Suprapubic skin (tissue), 4 donors: ENCODE measurements at places on chromosomes 3 and 15.
A peak's percentile ranks its signal among the peaks of the same experiment; 100 is the strongest.

DNA sequence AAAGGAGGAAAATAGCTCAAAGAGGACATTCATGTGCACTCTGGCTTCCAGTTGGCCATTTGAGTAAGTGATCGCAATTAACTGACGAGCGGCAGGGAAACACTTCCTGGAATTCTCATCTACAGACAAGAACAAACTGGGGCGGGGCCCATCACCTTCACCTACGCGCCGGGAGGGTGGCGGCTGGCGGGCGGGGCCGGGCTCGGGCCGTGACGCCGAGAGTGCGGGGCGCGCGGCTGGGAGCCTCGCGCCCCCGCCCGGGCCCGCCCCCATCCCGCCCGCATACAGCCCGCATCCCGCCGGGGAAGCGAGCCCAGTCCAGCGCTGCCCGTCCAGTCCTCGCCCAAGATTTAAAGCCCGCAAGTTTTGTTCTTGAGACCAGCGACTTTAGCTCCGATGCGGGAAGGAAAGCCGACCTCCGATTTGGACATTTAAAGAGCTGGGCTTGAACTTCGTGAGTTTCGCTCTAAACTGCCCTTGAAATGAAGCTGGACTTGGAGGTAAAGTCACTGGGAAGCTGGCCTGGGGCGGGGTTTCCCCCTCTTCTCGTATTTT is at the start of gene B3GNT5:
B3GNT5 (plus strand) TSS at position 281 of the 555 bp plus-strand sequence. CDS start 16,546 bp downstream, outside the sequence.
- DNase-seq, result peak; percentile 87

DNA sequence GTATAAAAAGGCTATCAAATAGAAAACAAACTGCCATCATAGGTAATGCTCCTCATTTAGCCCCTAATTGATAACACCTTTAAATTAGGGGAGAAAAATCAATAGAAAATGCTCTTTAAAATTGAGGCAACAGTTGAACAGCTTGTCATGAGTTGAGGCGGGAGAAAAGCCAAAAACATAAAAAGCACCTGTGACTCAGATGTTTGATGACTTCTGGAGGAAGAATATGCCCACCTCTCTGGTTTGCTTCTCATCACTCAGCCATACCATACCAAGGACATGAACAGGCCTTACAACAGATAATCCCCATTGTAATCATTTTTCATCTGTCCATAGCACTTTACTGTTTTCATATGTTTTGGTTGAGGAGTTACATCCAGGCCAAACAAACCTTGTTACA is 246.0 kb downstream of the MYRIP start:
- DNase-seq, result no peak

- DNase-seq, result no peak
Measured at GRCh38 chr3:99286266-99286845, 352.0 kb upstream of the COL8A1 start.

- DNase-seq, result no peak
Measured at GRCh38 chr3:168216851-168217250, 121.1 kb upstream of the GOLIM4 start.

DNA sequence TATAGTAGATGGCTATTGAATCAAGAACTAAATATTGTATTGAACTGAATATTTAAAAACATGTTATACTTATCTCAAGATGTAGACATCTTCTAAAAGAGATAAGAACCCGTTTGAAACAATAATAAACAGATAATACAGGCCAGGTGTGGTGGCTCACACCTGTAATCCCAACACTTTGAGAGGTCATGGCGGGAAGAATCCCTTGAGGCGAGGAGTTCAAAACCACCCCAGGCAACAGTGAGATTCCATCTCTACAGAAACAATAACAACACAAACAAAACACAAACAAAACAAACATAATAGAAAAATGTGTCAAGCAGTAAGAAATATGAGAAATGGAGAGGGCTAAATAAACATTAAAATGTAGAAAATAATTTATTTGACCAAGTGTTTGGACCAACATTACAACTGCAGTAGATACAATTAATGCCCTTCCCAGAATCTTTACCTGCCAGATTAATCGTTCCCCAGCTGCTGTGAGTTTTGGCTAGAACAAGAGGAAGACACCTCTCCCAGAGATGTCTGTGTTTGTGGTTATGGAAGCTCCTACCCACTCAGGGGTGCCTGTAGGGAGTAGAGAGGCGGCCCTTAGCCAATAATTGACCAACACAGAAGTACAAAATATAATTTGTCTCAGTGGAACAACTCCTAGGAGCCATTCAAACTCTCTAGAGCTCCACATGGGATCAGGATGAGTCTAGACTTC is 111.9 kb upstream of the AGTR1 start:
- no peak for DNase-seq

DNA sequence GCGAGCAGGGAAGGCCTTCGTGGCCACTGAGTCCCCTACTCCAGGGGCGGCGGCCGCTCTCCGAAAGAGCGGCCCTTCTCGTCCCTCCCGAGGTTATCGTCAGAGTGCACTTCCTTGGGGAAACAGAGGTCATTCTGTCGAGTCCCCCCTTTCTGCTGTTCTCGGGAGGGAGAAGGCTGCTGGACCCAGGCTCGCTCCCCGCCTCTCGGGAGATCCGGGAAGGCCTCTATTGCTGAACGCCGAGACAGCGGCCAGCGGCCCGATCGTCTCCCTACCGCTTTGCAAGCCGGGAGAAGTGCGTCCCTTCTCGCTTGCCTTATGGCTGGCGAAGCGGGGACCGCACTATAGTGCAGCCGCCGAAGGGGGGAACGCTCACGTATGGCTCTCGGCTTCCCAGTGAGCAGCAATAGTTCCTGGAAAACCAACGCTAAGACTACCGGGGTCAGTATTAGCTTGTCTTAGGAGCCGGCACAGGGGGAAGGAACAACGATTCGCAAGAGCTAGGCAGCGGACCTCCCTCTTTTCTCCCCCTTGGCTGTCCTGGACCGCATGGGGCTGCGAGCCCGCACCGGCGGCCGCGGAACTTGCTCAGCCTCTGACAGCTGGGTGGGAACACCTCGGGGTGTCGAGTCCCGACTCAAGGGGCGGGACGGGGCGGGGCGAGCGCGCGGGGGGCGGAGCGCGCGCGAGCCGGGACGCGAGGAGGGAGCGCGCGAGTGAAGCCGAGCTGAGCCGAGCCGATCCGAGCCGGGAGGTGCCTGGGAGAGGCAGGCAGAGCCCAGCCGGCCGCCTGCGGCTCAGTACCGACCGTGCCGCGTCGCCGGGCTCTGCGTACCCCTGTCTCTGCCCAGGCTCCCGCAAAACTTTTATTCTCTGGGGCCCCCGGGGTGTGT is 930 bp upstream of the PPM1L start:
- peak; percentile 93 for DNase-seq

DNA sequence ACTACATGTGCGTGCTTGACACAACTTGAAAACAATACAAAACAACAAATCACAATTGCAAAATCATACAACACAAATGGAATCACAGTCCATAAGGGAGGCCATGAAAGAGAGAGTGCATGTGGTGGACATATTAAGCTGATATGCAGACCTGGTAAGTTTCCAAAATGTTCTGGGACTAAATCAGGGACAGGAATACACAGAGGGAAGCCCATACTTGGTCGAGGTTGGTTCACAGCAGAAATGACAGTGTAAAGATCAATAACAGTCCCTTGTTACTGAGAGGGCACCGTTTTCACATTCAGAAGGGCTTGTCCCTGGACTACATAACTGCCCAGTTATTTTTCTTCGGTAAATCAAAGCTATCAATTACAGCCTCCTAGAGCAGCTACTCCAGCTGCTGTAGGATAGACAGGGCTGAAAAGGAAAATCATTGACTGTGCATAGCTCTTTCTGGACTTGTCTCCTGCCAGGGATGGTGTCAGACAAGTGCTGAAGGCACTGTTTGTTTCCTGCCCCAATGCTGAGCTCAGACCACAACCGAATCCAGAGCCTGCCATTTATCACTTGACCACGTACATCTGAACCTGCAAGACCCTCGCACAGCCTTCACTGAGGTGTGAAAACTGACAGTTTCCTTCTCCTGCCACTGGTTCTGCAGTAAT is 79.5 kb upstream of the KCNMB2 start:
- DNase-seq, result no peak

- no peak for DNase-seq
Measured at GRCh38 chr3:5138214-5138981, 16.3 kb downstream of the ARL8B start.

- no peak for DNase-seq
Measured at GRCh38 chr3:144106970-144107369, 135.3 kb downstream of the DIPK2A start.

GRCh38 chr3:165544432-165544831 is 292.8 kb downstream of the BCHE start:
- DNase-seq, result no peak

GRCh38 chr3:24496529-24497482 is 2.2 kb upstream of the THRB start:
- peak; percentile 88 for DNase-seq

GRCh38 chr15:42144841-42145375 is 11.5 kb downstream of the PLA2G4F start:
- peak; percentile 64 for DNase-seq

GRCh38 chr3:95705786-95706418 is 1108.5 kb upstream of the EPHA6 start:
- DNase-seq, result no peak

GRCh38 chr15:40285554-40286011 is 2.7 kb upstream of the ANKRD63 start:
- DNase-seq, result no peak

- DNase-seq, result no peak
Measured at GRCh38 chr3:189949580-189949979, 171.1 kb downstream of the P3H2 start.

DNA sequence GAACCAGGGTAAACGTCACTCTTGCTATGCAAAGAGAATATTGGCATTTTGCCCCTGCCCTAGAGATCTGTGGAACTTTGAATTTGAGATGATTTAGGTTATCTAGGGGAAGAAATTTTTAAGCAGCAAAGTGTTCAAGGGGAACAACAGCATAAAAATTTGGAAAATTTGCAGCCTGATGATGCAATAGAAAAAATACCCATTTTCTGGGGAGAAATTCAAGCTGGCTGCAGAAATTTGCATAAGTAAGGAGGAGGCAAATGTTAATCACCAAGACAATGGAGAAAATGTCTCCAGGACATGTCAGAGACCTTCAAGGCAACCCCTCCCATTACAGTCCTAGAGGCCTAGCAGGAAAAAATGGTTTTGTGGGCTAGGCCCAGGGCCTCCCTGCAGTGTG is 4.4 kb upstream of the RPL32 start:
- no peak for DNase-seq

DNA sequence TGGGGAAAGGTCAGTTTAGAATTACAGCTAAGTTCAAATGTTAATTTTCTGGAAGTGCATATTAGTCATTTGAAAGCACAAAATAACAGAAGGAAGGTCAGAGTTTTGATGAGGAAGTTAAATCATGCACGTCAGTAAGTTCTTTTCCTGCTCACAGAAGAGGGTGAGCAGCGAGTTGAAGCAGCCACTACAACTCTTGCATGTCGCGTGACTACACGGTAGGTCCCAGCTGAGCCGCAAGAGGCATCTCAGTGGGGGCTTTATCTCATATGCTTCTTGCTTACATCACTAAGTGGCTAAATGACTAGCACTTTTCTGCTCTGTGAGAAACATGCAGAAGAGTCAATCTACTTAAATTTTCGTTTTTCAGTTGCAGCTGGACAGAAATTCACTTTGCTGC is 21.3 kb upstream of the SEC62 start:
- DNase-seq, result no peak

- DNase-seq, result no peak
Measured at GRCh38 chr15:29686079-29686425, 136.2 kb downstream of the TJP1 start.

DNA sequence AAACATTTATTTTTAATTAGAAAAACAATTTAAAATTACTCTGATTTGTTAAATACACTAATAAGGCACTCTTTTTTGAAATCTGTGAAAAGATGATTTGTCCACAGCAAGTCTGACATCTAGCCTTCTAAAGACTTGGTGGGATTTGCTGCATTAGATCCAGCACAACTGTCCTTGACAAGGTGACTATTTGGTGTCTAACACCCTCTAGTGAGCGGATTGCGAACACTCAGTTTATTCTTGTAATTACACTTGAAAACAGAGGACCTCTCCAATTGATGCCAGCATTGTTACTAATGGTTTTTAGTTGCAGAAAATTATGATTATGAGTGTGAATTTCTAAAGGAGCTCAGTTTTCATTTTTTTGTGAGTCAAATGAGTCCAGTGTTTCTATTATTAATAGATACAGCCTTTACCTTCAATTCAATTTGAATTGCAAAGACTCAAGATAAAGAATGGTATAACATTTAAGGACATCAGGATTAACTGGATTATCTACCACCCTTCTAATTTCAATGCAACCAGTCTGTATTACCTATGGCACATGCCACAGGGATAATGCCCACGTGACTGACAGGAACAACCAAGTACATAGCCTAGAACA is 29.7 kb upstream of the STRIT1 start:
- DNase-seq, result no peak

DNA sequence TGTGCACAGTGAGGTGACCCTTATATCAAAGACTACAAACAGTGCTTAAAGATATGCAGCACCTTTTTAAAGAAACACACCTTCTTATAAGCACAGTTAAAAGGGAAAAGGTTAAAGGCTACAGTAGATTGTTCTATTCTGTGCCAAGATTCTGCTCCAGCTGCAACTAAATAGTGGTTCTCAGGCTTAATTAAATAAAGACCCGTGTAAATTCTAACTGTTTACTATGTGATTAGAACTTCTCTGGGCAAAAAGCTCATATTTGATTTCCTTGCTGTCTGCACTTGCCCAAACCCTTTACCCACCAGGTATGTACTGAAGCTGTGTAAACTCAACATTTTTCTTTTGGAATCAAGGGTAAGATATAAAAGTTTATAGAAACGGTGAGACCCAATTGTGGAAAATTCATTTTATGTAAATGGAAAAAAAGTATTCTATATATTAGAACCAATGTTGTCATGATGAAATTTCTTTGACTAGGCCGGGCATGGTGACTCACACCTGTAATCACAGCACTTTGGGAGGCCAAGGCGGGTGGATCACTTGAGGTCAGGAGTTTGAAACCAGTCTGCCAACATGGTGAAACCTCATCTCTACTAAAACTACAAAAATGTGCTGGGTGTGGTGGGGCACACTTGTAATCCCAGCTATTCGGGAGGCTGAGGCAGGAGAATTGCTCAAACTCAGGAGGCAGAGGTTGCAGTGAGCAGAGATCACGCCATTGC is 230.6 kb downstream of the MECOM start:
- no peak for DNase-seq

- no peak for DNase-seq
Measured at GRCh38 chr15:78855746-78856145, 16.9 kb upstream of the MORF4L1 start.

GRCh38 chr15:58748852-58749531 is 515 bp downstream of the ADAM10 start:
- DNase-seq, result peak; percentile 84

GRCh38 chr15:79680720-79681119 is 216.1 kb downstream of the MTHFS start:
- DNase-seq, result no peak

- no peak for DNase-seq
Measured at GRCh38 chr3:124885466-124886167, 1.5 kb downstream of the ITGB5 start.

- DNase-seq, result no peak
Measured at GRCh38 chr3:9105421-9105820, 142.1 kb upstream of the RAD18 start.

- DNase-seq, result no peak
Measured at GRCh38 chr3:70857916-70858315, 545.5 kb upstream of the MDFIC2 start.

- no peak for DNase-seq
Measured at GRCh38 chr3:132256989-132257388, 60.2 kb upstream of the ACP3 start.
